ENCODE measurements at places on chromosomes 3 and 15.

- DNase-seq: no peak
Measured at GRCh38 chr3:11933529-11933928, 70.7 kb upstream of the SYN2 start.

- no peak for DNase-seq
Measured at GRCh38 chr3:191952609-191953008, 491.6 kb downstream of the PYDC2 start.

GRCh38 chr3:120597445-120598049, 1.4 kb downstream of the NDUFB4 start:
- DNase-seq: no peak

- no peak for DNase-seq
Measured at GRCh38 chr3:188904670-188905069, 267.1 kb upstream of the TPRG1 start.

DNA sequence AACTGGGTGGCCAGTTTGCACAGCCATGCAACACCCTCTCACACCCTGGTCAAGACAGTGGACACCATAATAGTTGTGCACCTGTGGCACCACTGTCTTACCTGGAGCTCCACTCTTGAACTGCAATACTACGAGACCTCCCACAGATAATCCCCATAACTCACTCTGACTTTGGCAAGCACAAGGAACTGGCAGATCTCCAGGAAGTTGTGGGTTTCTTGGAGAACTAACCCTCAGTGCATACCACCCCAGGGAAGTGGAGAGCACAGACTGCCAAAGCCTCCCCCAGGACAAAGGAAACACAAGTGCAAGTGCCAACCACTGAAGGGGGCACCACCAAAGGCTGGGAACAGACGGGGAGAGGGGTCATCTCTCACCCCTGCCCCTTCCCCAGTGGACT, 318.6 kb downstream of the SUCLG2 start:
- no peak for DNase-seq

- DNase-seq: no peak
Measured at GRCh38 chr3:49602049-49602554, 47.8 kb downstream of the BSN start.

DNA sequence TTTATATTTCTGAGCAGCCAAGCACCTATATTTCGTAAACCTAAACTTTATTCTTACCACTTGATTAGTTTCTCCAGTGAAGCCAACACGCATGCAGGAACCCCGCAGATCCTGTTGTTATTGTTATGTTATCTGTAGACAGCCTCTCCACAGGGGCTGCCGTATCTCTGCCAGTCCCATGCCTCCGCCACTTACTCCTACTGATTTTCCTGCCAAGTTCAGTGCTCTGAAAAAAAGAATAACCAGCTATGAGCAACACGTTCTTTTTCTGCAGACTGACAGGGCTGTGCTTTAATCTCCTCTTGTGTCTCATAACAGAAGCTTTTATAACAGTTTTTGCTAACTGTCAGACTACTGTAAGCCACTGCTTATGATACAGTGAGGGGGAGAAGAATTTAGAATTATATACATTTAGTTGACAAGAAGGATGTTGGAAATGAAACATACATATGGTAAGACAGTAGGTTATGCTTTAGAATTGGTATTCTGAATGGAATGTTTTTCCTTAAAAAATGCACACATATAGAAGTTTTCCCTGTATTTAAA, 347.4 kb downstream of the SI start:
- no peak for DNase-seq

GRCh38 chr15:78195735-78196201, 38.6 kb downstream of the ACSBG1 start:
- DNase-seq: peak; percentile 11

DNA sequence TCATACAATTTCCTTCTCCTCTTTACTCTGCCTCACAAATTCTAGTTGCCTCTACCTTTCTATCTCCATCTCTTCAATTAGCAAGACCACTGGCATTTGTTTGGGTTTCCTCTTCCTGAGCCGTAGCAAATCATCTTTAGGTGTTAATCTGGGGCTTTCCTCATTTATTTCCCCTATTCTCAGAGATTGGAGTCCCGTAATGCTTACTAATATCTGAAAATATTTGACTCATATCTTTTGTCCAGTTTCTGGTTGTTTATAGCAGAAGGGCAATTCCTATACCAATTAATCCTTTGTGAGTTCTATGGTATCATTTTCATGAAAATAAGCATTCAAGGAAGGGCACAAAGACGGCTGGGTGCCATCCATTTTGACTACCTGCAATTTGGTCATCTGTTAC, 103.7 kb downstream of the NR2E3 start:
- no peak for DNase-seq

DNA sequence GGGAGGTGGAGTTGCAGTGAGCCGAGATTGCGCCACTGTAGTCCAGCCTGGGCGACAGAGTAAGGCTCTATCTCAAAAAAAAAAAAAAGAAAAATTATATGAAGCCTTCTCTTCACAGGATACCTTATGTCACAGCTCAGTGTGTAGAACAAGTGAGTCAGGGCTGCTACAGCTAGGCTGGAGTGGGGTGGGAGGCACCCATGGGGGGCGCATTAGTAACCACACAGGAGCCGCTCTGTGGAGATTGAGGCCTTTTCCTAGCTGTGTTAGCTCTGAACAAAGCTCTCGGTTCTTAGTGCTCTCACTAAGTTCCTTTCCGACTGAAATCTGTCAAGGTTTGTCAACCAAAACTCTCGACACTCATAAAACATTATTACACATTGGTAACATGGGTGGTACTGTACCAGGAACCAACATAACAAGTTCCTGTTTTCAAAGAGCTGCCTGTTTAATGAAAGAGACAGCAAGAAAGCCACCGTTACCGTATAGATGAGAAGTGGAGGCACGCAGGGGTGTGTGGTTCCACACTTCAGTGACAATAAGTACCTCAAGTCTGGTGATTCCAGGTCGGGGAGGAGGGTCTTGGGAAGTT, 4.5 kb downstream of the LRRC31 start:
- DNase-seq: no peak

DNA sequence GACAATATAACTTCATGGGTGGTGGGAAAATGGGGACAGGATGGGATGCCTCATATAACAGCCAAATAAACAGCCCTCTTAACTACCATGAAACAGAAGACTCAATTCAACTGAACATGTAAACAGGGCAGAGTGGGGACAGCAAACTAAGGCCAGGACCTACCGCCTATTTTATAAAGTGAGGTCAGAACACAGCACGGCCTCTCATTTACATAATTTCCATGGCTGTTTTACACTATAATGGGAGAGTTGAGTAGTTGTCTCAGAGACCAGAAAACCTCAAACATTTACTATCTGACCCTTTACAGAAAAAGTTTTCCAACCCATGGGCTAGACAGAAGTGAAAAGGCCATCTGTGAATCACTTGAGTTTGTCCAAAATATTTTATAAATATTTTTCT, 56.7 kb upstream of the SNRPA1 start:
- DNase-seq: no peak

- DNase-seq: no peak
Measured at GRCh38 chr3:146072824-146073223, 88.2 kb downstream of the PLOD2 start.

All from stimulated activated CD4-positive, alpha-beta T cell treated with anti-CD3 and anti-CD28 coated beads, Interleukin-12 subunit alpha, Interleukin-12 subunit beta, amount 100 ng/mL, for 24 hours (primary cell).